SW480 (cell line): ENCODE measurements at places on chromosomes 3 and 15.

GRCh38 chr3:70863049-70863448 is 550.6 kb upstream of the MDFIC2 start:
- DNase-seq: no peak

DNA sequence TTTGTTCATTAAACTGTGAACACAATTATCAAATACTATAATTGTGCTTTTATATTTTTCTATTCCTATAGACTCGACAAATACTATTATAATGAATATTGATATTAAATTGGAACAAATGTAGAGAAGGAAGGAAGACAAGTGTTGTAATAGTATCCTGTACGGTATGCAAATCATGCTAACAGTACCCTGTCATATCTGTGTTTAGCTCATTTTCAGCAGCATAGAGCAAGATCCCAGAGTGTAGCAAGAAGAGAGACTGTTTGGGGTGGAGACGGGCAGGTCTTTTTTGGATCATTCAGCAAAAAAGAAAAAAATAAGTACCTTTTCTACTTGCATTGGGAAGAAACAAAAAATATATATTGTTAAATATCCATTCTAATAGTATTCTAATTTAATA is 224.1 kb downstream of the TPRG1 start:
- no peak for DNase-seq

DNA sequence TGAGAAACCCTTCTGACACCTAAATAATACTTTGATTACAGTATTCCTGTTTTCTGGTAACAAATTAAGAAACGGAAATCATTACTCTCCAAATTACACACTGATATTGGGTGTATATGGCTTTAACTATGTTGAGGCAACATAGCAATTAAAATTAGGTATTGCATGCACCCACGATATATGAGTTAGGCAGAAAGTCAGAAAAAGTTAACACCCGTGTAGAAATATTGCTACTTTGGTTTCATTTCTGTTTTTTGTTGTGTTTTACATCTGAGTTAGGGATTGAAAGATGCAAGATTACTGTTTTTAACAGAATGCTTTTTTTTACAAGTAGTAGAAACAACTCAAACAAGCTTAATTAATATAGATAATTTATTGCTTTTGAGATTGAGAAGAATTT is 327.8 kb downstream of the GBE1 start:
- no peak for DNase-seq

- DNase-seq: no peak
Measured at GRCh38 chr3:195160908-195161434, 110.0 kb downstream of the XXYLT1 start.

DNA sequence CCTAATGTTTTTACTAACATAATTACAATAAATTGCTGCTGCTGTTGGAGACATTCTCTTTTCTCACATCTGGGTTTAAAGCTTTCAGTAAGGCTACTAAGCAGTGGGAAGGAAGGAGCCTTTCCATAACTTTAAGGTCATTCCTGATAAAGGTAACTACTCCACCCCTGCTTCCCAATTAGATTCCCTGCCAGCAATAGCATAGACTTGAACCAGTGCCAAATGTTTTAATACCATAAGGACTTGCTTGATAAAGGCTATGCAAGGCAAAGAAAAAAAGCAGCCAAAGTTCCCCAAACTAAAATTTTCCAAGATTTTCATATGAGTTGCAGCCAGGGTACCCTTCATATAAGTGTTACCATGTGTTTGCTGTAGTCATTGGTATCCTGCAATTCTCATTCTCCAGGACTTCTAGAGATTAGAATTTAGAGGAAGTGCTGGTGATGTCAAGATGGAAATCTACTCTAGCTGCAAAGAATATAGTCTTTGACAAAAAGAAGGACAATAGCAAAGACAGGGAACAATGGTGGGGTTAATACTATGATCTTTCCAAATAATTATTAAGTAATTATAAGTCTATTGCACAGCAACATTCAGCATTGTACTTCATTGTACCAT is 106.1 kb downstream of the FILIP1L start:
- no peak for DNase-seq

DNA sequence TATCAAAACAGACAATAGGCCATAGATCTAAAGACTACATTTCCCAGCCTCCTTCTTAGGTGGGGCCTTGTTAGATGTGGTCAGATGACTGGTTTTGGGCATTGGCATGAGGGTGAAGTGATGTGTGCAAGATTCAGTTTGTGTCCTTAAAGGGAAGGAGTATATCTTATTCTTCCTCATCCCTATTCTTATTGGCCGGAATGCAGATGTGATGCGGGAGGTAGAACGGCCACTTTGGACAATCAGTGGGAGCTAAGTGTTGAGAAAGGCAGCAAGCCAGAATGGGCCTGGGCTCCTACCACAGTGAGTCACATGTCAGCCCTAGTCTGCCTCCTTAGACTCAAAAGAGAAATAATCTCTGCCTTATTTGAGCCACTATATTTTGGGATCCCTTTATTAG is 89.8 kb upstream of the MEX3B start:
- no peak for DNase-seq

DNA sequence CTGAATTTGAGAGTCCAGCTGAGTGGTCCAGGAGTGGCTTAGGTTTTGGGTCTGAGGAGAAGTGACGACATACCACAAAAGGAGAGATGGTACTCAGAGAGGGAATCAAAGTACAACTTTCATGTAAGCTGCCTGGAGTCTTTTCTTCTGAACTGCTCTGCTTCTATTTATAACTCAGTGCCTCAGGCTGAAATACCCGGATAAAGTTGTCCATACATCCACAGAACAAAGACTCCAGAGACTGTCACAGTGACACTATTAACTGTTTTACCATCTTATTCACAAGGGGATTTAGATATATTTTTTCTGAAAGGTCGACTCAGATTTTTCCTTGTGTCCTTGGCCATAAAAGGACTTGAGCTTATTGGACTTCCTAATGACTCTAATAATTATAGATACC is 264.3 kb upstream of the DNAJC19 start:
- DNase-seq: no peak

DNA sequence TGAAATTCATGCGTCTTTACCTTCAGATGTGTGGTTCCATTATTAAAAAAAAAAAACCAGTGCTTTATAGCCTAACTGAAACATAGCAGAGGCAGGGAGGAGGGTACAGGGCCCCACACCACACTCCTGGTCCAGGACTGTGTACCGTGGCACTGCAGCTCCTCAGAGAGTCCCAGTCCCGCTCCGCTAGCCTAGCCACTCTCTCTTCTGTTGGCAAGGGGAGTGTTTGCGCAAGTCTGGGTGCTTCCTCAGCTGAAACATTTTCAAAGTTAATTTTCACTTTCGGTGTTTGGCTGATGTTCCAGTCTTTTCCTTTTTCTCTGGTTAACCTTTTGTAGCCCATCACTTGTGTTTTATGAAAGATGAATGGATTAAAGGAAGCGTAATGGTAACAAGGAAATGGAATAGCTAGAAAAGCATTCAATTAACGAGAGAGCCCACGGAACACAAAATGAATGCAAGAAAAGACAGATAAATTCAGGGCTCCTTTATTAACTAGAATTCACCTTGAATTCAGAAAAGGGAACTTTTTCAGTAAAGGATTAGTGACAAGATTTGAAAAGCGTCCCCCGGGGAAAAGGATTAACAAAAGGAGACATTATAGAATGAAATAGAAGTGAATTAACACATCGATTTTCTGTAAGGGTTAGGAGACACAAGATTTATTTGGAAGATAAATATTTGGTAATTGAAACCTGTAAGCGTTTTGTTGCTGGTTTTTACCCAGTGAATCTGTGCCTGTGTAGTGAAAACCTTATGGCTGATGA is 177.0 kb downstream of the CACNA2D3 start:
- DNase-seq: no peak
